Left renal cortex interstitium (tissue), 4 donors: ENCODE measurements at places on chromosomes 4 and X. TPM values are rescaled to one million over a fixed set of nuclear protein-coding genes. Genes with fewer than 3 reads are reported as not detected.

CCNA2 gene
- polyA plus RNA-seq, result 33.1 TPM

GABRG1 gene
- polyA plus RNA-seq, result 0.14 TPM

GIMD1 gene
- 0.11 TPM for polyA plus RNA-seq

AFF2 gene
- 5.0 TPM for polyA plus RNA-seq

FOXR2 gene
- polyA plus RNA-seq, result not detected

SATL1 gene
- polyA plus RNA-seq, result 0.58 TPM
